Femur (tissue), 1 donor: ENCODE measurements at places on chromosomes 16 and 17.

DNA sequence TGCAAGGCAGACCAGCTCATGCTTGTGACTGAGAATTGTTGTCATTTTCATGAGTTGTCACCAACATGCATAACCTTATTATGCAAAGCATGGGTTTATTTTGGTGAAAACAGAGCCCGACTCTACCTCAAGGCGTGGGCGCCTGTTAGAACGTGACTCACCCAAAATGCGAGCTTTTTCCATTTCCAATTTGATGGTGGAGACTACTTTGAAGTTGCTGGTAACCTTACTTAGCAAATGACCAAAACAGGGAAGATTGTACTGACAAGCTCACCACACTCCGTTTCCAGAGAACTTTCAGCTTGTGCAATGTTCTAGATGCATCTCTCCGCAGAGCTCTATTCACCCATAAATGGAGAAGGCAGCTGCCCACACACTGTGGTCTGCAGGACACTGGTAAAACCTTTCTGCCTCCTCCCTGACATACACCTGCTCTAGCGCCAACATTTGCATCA is 284.5 kb downstream of the MAF start:
- DNase-seq = no peak

DNA sequence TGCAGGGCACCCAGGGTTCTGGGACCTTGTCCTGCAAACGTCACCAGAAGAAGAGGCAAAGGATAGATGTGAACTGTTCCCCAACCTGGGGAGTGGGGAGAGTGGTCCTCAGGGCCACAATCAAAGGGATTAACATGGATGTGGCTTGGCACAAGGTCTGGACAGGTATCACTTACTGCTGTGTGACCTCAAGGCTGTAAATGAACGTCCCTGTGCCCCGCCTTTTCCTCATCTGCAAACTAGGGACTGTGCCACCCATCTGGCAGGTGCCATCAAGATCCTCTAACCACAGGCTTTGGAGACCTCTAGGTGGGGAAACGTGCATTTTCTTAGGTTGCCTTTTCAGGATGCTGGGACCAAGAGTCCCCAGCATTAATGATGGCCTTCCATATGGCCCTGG is 25.1 kb downstream of the SLC5A10 start:
- no peak for DNase-seq

GRCh38 chr16:10878328-10878643 is 1.3 kb downstream of the CIITA start:
- no peak for DNase-seq

DNA sequence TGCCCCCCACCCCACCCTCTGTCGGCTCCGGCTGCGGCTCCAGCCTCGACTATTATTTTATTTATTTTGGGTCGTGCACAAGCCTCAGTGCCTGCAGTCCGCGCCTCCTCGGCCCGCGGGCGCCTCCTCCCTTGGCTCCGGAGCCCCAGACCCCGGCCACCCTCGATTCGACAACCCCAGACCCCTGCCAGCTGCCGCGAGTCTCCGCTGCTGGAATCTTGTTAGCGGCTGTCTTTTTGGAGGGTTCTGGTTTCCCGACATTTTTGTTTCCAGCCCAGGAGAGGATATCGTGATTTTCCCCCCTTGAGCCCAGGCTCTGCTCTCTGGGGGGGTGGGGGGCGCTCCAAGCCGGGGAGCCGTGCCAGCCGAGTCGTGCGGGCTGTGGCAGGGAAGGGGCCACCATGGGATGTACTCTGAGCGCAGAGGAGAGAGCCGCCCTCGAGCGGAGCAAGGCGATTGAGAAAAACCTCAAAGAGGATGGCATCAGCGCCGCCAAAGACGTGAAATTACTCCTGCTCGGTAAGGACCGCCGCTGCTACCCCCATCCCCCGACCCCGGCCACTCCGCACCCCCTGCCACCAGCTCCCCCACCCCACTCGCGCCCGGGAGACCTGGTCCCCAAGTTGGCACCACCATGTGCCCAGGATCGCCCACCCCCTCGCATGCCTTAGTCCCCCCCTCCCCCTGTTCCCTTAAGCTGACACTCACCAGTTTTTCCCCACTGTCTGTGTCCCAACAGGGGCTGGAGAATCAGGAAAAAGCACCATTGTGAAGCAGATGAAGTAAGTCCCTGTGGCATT is 746 bp downstream of the GNAO1 start:
- no peak for DNase-seq

DNA sequence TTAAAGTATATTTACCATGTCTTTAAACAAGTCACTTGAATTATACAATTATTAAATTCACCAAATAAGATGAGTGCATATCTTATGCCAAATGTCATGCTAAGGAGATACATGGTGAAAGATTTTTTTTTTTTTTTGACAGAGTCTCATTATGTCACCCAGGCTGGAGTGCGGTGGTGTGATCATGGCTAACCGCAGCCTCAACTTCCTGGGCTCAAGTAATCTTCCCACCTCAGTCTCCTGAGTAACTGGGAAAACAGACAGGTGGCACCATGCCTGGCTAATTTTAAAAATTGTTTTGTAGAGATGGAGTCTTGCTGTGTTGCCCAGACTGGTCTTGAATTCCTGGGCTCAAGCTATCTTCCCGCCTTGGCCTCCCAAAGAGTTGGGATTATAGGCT is 149.0 kb upstream of the GOT2 start:
- DNase-seq = no peak

GRCh38 chr16:25434064-25434463 is 176.4 kb upstream of the ZKSCAN2 start:
- DNase-seq = no peak

DNA sequence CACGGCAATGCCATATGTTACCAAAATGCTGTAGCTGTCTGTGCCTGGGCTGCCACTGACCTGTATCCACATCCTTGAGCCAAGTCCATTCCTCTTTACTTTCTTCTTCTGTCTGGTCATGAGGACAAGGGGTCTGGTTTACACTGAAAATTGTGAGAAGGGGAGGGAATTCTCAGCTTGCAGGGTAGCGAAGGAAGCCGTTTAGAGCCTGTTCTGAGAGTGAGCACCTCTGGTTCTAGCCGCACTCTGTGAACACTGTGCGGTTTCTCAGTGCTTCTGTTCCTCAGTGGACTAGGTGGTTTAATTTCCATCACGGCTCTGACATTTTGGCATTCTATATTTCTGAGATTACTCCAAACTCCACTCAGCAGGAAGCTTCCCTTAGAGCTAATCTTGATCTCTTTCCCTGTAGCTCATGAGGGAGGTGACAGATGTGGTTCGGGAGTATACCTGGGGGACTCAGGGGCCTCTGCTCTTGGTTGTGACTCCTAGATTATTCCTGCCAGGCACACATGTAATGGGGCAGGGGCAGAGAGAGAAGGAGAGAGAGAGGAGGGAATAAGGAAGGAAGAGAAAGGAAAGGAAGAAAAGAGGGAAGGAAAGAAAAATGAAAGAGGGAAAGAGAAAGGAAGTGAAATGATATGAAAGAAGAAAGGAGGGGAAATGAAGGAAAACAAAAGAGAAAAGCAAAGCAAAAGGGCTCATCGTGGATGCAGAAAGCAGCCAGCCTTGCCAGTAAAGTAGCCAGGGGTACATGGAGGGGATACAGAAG is 14.2 kb upstream of the TBX21 start:
- no peak for DNase-seq

DNA sequence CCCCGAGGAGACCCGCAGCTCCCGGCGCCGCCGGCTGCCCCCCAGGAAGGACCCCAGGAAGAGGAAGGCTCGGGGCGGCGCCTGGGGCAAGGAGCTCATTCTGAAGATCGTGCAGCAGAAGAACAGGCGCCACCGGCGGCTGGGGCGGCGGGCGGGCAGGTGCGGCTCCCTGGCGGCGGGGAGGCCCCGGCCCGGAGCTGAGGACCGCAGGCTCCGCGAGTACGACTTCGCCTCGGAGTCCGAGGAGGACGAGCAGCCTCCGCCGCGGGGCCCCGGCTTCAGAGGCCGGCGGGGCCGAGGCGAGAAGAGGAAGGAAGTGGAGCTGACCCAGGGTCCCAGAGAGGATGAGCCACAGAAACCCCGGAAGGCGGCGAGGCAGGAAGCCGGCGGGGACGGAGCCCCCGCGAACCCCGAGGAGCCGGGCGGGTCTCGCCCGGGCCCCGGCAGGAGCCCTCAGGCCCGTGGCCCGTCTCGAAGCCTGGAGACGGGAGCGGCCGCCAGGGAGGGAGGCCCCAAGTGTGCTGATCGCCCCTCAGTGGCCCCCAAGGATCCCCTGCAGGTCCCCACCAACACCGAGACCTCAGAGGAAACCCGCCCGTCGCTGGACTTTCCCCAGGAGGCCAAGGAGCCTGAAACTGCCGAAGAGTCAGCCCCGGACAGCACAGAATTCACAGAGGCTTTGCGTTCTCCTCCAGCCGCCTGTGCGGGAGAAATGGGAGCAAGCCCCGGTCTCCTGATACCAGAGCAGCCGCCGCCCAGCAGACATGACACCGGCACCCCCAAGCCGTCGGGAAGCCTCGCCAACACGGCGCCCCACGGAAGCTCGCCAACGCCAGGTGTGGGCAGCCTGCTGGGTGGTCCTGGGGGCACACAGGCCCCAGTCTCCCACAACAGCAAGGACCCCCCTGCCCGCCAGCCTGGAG is 22.3 kb upstream of the ZFPM1 start:
- DNase-seq = no peak
